Vagina (tissue), 2 donors: ENCODE measurements at places on chromosomes 11 and 22.
A peak's percentile ranks its signal among the peaks of the same experiment; 100 is the strongest.

GRCh38 chr11:133082453-133082781 is 449.9 kb downstream of the OPCML start:
- no peaks in the 10 kb centered on the region for H3K36me3 ChIP-seq
- no peak overlapping the region for H3K27ac ChIP-seq
- H3K4me1 ChIP-seq: peaks cover 8% of the 10 kb centered on the region
- H3K4me3 ChIP-seq: no peak overlapping the region
- H3K27me3 ChIP-seq: no peaks in the 10 kb centered on the region

DNA sequence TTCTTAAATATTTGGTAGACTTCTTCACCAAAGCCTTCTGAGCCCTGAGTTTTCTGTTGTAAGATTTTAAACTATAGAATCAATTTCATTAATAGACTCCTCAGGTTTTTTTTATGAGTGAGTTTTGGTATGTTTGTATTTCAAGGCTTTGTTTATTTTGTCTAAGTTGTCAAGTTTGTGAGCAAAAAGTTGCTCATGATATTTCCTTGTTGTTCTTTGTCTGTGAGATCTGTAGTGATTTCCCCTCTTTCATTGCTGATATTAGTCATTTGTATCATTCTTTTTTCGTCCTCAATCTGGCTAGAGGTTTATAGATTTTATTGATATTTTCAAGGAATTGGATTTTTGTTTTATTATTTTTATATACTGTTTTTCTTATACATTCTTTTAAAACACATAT is 121.0 kb downstream of the MORC2 start:
- no peaks in the 10 kb centered on the region for H3K36me3 ChIP-seq
- H3K27ac ChIP-seq: no peak overlapping the region
- H3K4me3 ChIP-seq: no peak overlapping the region

DNA sequence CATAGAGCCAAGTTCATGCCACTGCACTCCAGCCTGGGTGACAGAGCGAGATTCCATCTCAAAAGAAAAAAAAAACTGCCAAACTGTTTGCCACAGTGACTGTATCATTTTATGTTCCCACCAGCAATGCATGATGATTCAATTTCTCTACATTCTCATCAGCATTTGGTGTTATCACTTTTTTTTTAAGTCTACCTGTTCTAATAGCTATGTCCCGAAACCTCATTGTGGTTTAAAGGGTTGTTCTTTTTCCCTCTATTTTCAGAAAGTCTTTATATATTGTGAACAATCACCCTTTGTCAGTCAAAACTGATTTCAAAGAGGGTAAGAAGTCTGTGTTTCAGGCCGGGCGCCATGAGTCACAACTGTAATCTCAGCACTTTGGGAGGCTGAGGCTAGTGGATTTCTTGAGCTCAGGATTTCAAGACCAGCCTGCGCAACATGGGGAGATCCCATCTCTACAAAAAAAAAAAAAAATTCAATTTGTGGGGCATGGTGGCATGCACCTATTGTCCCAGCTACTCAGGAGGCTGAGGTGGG is 14.8 kb upstream of the FAM168A start:
- no peak overlapping the region for H3K4me3 ChIP-seq
- H3K27me3 ChIP-seq: no peaks in the 10 kb centered on the region
- no peaks in the 10 kb centered on the region for H3K36me3 ChIP-seq
- DNase-seq: no peak
- no peak overlapping the region for H3K27ac ChIP-seq

DNA sequence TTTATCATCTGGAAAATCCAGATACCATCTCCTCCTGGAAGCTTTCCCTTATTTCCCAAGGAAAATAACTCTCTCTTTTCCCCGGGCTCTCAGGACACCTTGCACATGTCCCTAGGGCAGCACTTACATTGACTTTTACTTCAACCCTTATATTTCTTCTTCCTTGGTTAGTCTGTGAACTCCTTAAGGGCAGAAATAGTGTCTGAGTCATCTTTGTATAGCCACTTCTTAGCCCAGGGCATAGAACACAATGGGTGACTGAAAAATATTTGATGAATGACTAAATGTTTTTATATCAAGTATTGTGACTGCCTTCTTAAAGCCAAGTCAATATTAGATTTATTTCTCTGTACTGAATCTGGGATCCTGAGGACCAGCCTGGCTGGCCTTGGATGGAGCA is 45.4 kb upstream of the MYOD1 start:
- H3K27me3 ChIP-seq: no peaks in the 10 kb centered on the region
- no peak for DNase-seq
- H3K27ac ChIP-seq: no peak overlapping the region
- H3K36me3 ChIP-seq: no peaks in the 10 kb centered on the region

- no peak for DNase-seq
- H3K4me1 ChIP-seq: no peaks in the 10 kb centered on the region
- no peak overlapping the region for H3K27ac ChIP-seq
- H3K36me3 ChIP-seq: no peaks in the 10 kb centered on the region
These were observed 131.1 kb downstream of the RASSF10 start for GRCh38 chr11:13140028-13140870.

- H3K36me3 ChIP-seq: no peaks in the 10 kb centered on the region
- H3K27me3 ChIP-seq: no peaks in the 10 kb centered on the region
- H3K27ac ChIP-seq: no peak overlapping the region
- DNase-seq: no peak
- H3K4me1 ChIP-seq: no peaks in the 10 kb centered on the region
These were observed 294.2 kb upstream of the ANO3 start for GRCh38 chr11:26037716-26038115.

DNA sequence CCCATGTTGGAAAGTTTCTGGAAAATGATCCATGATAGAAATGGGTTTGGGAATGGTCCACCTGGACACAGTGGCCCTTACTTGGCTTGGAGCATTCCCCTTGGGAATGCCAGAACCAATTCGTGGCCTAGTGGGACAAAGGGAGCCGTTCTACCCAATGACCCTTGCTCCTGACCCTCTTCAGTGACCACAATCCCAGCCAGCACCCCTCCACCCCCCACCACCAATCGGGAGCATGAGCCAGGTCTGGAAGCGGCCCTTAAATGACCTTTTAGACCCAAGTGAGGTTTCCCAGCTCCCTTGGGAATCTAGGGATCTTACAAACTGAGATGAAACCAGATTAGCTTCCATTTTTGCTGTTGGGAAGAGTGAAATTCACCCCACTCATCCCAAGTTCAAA is 51.3 kb upstream of the CDON start:
- H3K27ac ChIP-seq: peak overlapping the region; percentile 81
- H3K4me3 ChIP-seq: no peak overlapping the region
